ENCODE measurements at places on chromosomes 2 and 18.

GRCh38 chr18:48953104-48953706 is 2.4 kb upstream of the SMAD7 start:
- H3K36me3 ChIP-seq = peaks cover 4% of the 10 kb centered on the region
- H3K4me1 ChIP-seq = peaks cover 21% of the 10 kb centered on the region
- H3K4me3 ChIP-seq = peak overlapping the region; percentile 74

DNA sequence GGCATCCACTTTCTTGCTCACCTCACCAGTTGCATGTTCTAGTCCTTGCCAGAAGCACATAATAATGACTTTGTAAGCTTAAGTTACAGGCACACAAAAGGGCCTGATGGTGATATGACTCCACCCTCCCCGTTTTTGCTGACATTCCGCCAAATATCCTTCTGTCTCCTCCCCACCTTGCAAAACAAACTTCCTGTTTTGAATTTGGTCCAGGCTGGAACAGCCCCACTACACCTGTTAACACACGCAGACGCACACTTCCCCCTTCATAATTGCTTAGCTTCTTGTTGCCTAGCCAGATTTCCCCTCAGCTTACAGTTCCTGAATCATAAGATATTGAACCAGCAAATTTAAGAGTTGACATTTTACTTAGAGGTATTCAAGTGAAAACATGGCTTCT is at the start of gene MGAT5:
Gene MGAT5 (plus strand): TSS at position 269 of the 400 bp plus-strand sequence. CDS start 332 bp downstream, outside the sequence.
- no peak for DNase-seq
- H3K27ac ChIP-seq = no peak within 1 kb of the TSS
- no peak within 1 kb of the TSS for H3K4me3 ChIP-seq
- H3K27me3 ChIP-seq = no peaks in the 10 kb centered on the region
- peaks cover 14% of the 10 kb centered on the region for H3K36me3 ChIP-seq
- no peaks in the 10 kb centered on the region for H3K4me1 ChIP-seq

DNA sequence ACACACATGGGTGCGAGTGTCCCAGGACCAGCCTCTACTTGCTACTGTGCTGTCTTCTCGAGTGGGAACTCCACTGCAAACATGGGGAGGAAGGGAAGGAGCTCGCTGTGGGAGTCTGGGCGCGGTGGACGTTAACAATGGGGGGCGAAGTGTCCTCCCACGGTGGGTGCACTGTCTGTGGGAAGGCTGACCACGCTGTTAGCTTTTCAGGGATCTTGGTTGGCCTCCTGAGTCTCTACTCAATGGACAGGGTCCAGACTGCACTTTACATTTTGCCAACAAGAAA is 146.7 kb downstream of the MBP start:
- H3K27ac ChIP-seq = no peak overlapping the region
- H3K27me3 ChIP-seq = no peaks in the 10 kb centered on the region
- H3K4me1 ChIP-seq = peaks cover 11% of the 10 kb centered on the region
- DNase-seq = no peak

DNA sequence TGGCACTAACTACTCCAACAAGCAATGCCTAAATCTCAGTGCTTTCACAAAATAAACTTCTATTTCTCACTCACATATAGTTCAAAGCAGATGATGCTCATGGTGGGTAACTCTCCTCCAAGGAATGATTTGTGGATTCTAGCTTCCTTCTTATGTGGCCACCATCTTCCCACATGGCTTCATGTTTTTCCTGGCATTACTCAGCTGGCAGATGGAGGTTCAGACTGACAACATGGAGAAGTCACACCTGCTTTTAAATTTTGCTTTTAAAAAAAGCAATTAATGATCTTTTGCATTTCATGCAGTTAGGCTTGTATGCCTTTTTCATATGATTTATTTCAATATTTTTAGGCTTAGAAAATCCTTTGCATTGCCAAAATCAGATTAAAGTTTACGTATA is 6.3 kb upstream of the GKN2 start:
- no peak overlapping the region for H3K4me3 ChIP-seq
- H3K27ac ChIP-seq = no peak overlapping the region
- no peaks in the 10 kb centered on the region for H3K27me3 ChIP-seq
- H3K4me1 ChIP-seq = no peaks in the 10 kb centered on the region

DNA sequence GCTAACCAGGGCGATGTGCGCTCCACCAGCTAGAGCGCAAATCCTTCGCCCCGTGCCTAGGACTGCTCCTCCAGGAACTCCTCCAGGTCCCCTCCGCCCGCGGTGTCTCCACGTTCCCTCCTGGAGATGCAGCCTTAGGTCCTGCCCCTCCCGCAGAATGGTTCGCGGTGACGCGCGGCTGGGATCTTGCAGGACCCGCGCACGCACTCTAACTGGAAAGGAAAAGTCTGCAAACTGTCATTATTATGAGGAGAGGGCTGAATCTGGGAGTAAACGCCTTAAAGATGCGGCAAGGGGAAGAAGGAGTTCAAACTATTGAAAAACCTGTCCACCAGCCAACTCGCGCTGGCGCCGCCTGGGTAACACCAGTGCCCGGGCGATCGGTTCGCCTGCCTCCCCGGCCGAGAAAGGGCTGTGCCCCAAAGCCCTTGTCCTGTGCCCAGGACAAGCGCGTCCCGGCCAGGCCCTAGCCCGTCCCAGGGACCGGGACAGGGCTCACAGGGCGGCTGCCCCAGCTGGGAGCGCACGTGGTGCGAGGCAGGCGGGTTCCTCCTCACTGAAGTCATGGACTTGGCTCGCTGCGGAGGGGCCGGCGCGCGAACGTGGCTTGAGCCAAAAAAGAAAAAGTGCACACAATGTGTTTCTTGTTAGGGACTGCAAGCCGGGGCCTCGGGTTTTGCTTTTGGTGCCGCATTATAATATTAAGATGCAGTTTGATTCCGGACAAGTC is 5.5 kb upstream of the ID2 start:
- H3K27ac ChIP-seq = peak overlapping the region; percentile 95
- DNase-seq = peak; percentile 74
- H3K27me3 ChIP-seq = no peaks in the 10 kb centered on the region
- H3K4me3 ChIP-seq = peak overlapping the region; percentile 58
- H3K4me1 ChIP-seq = peaks cover 11% of the 10 kb centered on the region
- H3K36me3 ChIP-seq = no peaks in the 10 kb centered on the region

DNA sequence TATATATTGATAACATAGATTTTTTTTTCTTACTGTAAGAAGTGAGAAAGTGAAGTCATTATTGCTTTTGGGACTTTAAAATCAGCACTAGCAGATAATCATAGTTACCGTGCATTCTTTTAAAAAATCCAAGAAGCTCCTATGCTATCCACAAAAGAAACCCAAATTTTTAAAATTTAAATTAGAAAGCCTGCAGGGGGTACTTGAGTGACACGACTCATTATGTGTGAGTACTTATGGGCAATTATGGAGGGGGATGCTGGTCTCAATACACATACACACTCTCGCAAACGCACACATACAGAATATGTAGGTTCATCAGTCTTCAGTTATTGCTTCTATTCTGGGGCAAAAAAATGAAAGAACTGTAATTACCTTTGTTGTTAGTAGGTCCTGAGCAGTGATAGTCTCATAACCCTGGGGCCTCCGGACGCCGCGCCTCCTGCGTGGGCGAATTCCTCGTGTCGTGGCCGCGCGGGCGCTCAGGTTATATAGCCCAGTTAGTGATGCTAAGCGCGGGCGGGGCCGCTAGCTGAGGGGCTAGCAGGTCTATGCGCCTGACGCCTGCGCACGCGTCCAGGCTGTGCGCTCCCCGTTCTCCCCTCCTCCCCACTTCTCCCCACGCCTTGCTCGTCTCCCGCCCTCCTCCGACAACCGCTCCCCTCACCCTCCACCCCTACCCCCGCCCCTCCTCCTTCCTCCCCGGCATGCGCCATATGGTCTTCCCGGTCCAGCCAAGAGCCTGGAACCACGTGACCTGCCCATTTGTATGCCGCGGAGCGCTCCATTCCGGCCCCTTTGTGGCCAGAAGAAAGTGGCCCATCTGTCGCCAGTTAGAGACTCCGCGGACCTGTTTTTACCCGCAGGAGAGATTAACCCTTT is at the start of gene NEUROD1:
Gene NEUROD1 (minus strand): TSS at position 463 of the 882 bp plus-strand sequence. CDS start 1,657 bp downstream, outside the sequence.
- DNase-seq = peak; percentile 38
- peak within 1 kb of the TSS; percentile 17 for H3K4me3 ChIP-seq
- H3K4me1 ChIP-seq = peaks cover 17% of the 10 kb centered on the region
- H3K36me3 ChIP-seq = no peaks in the 10 kb centered on the region

- no peak overlapping the region for H3K4me3 ChIP-seq
- peak overlapping the region; percentile 54 for H3K27ac ChIP-seq
- peaks cover 33% of the 10 kb centered on the region for H3K4me1 ChIP-seq
- no peaks in the 10 kb centered on the region for H3K36me3 ChIP-seq
- peak; percentile 62 for DNase-seq
- H3K27me3 ChIP-seq = no peaks in the 10 kb centered on the region
These were observed 109.0 kb upstream of the MSH2 start for GRCh38 chr2:47293976-47294375.

DNA sequence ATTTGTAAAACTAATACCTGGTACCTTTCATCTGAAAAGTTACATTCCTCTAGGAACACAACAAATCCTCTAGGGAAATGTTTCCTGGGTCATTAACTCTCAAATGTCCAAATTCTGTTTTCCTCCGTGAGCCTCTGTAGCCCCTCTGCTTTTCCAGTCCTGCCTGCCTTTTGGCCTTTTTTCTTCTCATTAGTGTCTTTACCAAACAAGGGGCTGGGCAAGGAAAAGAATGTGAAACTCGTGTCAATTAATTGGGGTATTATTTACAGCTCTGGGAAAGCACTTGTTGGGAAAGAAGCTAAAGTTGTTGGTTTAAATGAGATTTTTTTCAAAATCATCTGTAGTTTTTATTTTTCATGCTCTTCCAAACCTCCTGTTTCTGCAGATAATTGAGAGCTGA is 198.1 kb upstream of the NRP2 start:
- no peaks in the 10 kb centered on the region for H3K36me3 ChIP-seq
- no peaks in the 10 kb centered on the region for H3K4me1 ChIP-seq
- no peak for DNase-seq
- H3K4me3 ChIP-seq = no peak overlapping the region
- H3K27ac ChIP-seq = no peak overlapping the region
- H3K27me3 ChIP-seq = no peaks in the 10 kb centered on the region

DNA sequence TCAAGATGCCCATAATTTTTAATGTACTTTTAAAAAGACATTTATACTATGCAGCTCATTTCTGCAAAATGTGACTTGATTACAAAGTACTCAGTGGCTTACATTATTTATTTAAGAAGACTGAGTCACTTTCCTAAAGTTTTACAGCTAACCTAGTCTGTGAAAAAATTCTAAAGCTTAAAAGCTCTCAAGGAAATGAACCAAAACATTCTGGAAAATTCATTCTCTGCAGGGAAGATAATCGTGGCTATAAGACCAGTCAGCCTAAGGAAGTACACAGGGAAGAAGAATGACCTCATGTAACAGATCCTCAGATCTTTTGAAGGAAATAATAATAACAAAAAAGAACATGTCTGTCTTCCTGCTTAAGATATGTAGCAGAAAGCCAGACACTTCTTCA is 232.1 kb upstream of the STK17B start:
- DNase-seq = no peak
- no peaks in the 10 kb centered on the region for H3K4me1 ChIP-seq

GRCh38 chr18:36365836-36366775 is 68.6 kb downstream of the FHOD3 start:
- no peak overlapping the region for H3K4me3 ChIP-seq
- H3K4me1 ChIP-seq = no peaks in the 10 kb centered on the region
- H3K27ac ChIP-seq = no peak overlapping the region

DNA sequence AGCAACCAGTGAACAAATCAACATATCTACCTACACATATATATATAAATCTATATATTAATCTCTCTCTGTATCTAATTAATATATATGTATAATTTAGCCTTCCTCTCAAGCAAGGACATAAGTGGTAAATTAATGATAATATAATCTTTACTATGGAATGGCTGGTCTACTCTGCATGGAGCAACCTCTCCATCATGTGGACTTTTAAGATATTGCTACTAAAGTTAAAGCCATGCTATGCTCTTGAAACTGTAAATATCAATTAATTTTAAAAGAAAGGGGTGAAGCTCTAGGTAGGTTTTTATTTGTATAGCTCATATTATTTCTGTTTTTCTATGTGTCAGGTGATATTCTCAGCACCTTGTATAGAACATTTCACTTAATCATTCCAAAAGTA is 147.0 kb downstream of the PPP1R1C start:
- DNase-seq = no peak
- no peaks in the 10 kb centered on the region for H3K36me3 ChIP-seq
- H3K4me3 ChIP-seq = no peak overlapping the region
- H3K27me3 ChIP-seq = no peaks in the 10 kb centered on the region

GRCh38 chr2:176665086-176665485 is 395.8 kb downstream of the MTX2 start:
- no peaks in the 10 kb centered on the region for H3K36me3 ChIP-seq
- peaks cover 21% of the 10 kb centered on the region for H3K27me3 ChIP-seq
- no peak overlapping the region for H3K4me3 ChIP-seq
- no peak overlapping the region for H3K27ac ChIP-seq
- H3K4me1 ChIP-seq = no peaks in the 10 kb centered on the region

- H3K27ac ChIP-seq = no peak overlapping the region
- no peaks in the 10 kb centered on the region for H3K4me1 ChIP-seq
- DNase-seq = no peak
- no peaks in the 10 kb centered on the region for H3K27me3 ChIP-seq
- no peak overlapping the region for H3K4me3 ChIP-seq
- H3K36me3 ChIP-seq = no peaks in the 10 kb centered on the region
These were observed 92.6 kb upstream of the VRK2 start for GRCh38 chr2:57954020-57954419.

DNA sequence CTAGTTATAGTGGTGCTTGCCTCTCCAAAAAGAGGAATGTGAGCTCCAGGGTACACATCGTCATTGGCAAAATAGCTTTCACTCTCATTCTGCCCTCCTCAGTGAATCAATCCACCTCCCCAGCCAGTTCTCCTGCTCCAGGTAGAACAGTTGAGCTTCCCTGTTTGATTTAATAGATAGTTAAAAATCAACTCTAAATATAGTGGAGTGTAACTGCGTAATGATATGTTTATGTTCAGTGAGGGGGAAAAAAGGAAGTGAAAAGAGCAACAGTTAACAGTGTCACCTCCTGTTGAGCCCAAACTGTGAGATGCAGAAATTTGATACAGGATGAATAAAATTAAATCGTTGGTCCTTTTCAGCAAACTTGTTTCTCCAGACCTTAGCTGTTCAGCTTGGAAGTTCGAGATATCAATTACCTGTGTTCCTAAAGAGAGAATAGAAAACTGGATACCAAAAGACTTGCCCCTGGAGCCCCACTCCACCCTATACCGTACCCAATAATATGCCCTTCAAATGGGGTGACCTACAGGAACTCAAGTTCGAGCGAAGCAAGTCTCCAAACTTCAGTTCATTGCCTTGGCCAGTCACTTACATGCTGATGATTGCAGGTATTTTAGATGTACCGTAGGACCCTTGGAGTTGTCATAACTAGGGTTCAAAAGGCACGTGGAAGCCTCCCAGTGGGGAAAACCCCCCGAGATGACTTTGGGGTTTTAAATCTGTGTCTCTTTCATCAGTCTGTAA is 708.4 kb downstream of the RNF144A start:
- no peaks in the 10 kb centered on the region for H3K36me3 ChIP-seq
- H3K4me3 ChIP-seq = no peak overlapping the region
- H3K4me1 ChIP-seq = no peaks in the 10 kb centered on the region
- H3K27me3 ChIP-seq = peaks cover 4% of the 10 kb centered on the region
- DNase-seq = no peak

Measured in large intestine (tissue), 12 donors.